Common myeloid progenitor, CD34-positive (primary cell): ENCODE measurements at places on chromosomes 1 and 21.
A peak's percentile ranks its signal among the peaks of the same experiment; 100 is the strongest.

DNA sequence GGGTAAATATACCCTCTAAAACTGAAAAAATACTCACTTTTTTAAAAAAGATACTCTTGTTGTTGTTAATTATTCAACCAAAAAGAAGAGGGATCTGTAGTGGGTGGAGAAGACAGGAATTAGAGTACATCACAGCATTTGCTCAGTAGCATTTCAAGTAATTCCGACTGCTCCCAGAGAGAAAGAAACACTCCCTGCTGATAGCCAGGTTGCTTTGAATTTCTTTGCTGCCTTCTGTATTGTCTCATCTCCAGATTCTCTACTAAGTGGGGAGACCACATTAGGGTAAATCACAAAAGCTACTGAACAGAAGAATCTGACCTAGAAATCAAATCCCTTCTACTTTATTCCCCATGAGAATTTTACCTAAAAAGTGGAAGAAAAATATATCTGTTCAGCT, 661.1 kb downstream of the BRINP3 start:
- no peak for DNase-seq

DNA sequence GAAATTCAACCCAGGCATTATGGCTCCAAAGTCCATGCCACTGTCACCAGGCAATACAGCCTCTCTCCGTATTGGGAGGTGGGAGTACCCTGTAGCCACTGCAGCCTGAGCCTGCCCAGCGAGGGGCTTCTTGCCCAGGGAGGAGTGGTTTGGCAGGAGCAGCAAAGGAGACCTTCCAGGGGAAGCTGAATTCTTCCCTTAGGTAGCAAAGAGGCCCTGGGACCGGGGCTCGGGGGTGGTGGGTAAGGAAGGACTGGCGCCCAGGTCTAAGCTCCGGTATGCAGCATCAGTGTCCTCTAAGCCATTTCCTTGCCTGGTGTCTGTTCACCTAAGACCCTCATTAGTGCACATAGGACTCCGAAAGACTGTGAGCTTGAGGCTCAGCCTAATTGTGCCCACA, 17.0 kb downstream of the TNNT2 start:
- DNase-seq: no peak

GRCh38 chr21:27653481-27653880, 686.6 kb upstream of the ADAMTS5 start:
- no peak for DNase-seq

- no peak for DNase-seq
These were observed 78.7 kb downstream of the TYW3 start for GRCh38 chr1:74811436-74812179.

DNA sequence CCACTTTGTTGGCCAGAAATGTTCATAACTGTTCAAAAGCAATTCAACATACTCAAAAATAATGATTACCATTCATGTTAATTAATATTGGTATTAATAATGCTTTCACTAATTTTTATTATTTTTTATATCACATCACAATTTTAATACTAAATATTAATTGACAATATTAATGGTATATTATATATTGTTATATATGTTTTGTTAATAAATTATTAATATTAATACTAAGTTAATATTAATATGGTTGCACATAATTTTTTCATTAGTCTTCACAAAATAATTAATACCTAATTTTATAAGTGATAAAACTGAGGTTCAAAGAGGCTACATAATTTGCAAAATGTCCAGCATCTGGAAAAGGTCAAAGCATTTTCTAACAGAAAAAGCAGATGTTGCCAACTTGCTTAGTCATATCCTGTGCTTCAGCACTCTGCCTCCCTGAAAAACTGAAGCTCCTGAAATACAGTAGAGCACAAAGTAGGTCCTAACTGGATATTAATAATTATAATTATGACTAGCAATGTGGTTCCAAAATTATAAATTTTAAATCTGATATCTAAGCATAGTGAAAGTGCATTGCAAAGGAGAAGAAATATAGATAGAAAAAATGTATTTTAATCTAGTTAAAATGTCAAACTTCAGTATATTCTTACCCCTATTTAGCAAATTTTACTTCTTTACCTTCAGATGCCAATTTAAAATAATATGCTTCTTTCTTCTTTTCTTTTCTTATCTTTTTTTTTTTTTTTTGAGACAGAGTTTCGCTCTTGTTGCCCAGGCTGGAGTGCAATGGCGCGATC, 123.2 kb upstream of the TNFSF4 start:
- peak; percentile 90 for DNase-seq

- no peak for DNase-seq
These were observed 5.1 kb upstream of the MTFR1L start for GRCh38 chr1:25814549-25815087.

DNA sequence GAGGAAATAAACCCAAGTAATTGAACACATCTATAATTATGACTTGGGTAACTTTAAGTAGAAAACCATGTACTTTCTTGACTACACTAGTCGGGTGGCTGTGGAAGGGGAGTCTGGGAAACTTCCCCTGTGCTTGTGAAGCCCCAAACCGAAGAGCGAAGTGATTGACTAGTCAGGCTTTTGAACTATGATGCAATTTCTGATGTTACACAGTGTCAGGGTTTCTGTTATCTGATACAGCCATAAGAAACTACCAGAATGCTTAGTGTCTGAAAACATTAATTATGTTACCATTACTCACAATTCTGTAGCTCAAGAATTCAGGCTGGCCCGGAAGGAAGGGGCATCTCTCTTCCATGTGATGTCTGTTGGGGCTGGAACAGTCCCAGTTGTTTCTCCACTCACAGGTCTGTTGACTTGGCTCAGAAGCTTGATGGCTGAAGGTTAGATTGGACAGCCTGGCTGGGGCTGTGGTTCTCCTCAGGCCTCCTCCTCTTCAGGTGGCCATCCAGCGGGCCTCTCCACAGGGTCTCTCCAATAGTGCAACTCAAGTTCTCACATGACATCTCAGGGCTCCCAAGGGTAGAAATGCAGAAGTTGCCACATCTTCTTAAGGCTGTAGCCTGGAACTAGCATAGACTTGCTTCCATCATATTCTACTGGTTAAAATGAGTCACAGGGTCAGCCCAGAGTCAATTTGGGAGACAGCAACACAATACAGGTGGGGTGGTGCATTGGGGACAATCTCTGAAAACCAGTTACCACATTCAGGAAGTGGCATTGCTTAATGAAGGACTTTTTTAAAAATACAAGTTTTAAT, 8.3 kb upstream of the C8B start:
- DNase-seq: peak; percentile 4

DNA sequence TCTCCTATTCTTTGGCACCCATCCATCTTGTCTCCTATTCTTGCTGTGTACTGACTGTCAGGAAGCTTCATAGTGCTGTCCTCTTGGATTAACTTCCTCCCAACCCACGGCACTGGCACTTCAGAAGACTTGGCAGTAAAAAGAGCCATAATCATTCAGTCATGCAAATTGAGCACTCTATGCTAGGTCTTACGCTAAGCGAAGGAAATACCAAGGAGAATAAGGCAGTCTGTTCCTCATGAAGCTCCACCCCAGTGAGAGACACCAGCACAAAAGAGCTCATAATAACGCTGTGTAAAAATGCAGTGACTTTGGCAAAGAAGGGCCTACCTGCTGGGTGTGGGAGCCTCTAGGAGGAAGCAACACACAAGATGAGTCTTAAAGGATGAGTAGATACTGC, 67.1 kb downstream of the GFI1 start:
- no peak for DNase-seq

GRCh38 chr21:44262338-44263056, 800 bp upstream of the DNMT3L start:
- no peak for DNase-seq

GRCh38 chr1:186626356-186626932, 53.8 kb downstream of the PTGS2 start:
- peak; percentile 91 for DNase-seq

- DNase-seq: no peak
These were observed 118.7 kb downstream of the RGS2 start for GRCh38 chr1:192927496-192927895.

GRCh38 chr1:216686860-216687766, 36.1 kb downstream of the ESRRG start:
- DNase-seq: no peak

DNA sequence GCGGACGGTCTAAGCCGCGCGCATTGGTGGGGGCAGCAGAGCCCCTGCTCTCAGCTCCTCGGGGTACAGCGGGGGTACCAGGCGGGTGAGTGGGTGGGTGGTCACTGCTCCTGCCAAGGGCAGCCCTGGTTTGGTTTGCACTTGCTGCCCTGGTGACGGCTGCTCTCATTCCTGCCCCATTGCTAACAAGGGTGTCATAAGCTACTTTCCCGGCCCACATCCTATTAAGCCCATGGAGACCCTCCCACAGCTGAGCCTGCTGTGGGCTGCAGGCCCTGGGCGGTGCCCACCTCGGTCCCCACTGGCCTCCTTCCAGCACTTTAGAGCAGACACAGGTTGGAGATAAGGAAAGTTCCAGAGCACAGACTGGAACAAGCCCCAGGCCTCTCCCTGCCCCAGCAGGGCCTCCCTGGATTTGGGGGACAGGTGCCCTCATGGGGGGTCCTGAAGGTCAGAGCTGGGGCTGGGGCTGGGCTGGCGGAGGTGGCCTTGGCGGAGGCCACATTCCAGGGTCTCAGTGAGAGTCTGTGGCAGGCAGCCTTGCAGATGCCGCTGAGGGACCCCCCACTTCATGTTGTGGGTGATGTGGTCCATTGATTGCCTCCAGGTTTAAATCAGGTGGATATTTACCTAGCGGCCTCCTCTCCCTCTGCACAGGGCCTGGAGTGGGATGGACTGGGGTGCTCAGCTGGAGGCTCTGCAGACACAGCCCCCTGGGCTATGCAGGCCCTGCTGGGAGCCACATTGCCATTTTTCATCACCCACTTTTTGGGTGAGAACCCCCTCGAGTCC, 27.0 kb downstream of the COL18A1 start:
- DNase-seq: no peak

DNA sequence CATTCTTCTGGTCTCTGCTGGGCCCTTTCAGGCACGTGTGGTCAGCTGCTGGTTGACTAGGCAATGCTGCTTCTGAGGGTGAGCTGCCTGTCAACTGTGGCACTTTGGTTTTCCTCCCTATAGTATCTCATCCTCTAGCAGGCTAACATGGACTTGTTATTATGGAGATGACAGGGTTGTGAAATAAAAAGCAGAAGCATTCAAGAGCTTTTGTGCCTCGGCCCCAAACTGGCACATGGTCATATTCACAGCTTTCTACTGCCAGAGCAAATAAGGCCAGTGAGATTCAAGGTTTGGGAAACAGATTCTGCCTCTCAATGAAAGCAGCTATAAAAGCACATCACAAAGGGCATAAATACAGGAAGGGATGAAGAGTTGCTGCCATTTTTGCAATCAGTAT, 1.6 kb upstream of the ZNF124 start:
- DNase-seq: peak; percentile 12

DNA sequence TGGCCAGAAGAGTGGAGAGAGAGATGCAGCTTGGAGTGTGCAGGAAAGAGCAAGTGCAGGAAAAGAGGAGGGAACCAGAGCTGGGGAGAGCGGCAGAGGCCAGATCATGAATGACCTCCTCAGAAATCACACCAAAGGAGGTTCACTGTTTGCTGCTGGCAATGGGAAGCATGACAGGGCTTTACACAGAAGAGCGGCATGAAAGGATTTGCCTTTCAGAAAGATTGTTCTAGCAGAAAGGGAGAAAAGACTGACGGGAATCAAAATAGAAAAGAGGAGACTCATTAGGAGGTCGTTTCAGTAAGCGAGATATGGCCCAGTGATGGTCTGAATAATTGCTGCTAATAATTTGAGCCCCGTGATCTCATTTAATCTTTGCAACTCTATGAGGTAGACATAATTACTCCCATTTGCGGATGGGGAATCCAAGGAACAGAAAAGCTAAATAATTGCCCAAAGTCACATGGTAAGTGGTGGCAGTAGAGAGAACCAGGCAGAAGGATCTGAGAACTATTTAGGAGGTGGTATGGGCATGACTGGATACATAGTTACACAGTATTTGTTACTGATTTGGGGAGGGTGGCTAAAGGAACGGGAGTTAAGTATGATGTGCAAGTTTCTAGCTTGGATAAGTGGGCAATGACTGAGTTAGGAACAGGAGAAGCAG, 12.5 kb upstream of the HNRNPR start:
- no peak for DNase-seq

DNA sequence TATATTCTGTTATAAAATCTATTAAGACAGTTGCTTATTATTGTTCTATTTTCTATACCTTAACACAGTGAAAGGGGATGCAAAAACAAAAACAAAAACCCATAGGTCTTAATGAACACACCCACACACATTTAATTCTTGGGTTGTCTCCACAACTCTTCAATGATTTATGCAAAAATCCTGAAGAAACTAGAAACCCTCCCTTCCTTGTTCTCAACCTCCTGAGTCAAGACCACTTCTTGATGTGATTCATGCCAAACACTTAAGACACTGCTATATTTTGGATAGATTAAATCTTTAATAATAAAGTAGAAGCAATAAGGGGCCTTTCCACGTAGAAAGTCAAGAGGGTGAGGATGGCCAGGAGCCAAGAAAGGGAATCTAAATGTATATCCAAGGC, 23.4 kb downstream of the SCAF4 start:
- no peak for DNase-seq

DNA sequence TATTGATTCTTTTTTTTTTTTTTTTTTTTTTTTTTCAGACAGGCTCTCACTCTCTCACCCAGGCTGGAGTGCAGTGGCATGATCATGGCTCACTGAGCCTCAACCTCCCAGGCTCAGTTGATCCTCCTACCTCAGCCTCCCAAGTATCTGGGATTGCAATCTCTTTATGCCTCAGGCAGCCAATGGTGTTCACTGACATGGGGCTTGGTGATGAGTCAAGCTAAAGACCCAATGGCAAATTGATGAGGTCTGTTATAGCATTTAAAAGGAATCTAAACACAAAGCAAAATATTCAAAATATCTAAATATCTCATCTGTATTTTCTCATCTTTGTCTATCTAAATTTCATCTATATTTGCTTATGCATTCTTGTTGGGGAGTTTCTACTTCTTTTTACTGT, 30.5 kb upstream of the CAMSAP2 start:
- no peak for DNase-seq

DNA sequence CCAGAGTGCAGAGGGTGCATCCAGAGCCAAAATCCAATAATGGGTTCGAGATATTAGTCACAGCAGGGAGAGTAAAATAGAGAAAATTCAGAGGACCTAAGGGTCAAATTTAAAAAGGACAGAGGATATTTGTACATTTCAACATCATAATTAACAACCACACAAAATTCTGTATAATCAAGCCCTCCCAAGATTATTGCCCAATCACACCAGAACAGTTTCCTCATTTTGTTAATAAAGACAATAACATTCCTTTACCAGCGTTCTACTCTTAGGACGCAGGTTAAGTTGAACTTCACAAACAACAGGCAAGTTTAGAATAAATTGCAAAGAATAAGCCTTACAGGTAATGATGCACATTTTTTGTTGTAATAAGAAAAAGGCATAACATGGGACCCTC, 462.8 kb downstream of the PTPRC start:
- DNase-seq: no peak

- no peak for DNase-seq
These were observed 59.8 kb upstream of the PLA2G4A start for GRCh38 chr1:186768906-186769305.

GRCh38 chr1:39105841-39106765, 80.0 kb downstream of the NDUFS5 start:
- no peak for DNase-seq

- no peak for DNase-seq
These were observed 42.4 kb downstream of the MEF2D start for GRCh38 chr1:156458181-156458503.
